ENCODE measurements at places on chromosomes 13 and 19. TPM values are rescaled to one million over a fixed set of nuclear protein-coding genes. Genes with fewer than 3 reads are reported as not detected.

The HSPB6 gene
- 0.82 TPM for total RNA-seq

The OR7C1 gene
- not detected for total RNA-seq

DNA sequence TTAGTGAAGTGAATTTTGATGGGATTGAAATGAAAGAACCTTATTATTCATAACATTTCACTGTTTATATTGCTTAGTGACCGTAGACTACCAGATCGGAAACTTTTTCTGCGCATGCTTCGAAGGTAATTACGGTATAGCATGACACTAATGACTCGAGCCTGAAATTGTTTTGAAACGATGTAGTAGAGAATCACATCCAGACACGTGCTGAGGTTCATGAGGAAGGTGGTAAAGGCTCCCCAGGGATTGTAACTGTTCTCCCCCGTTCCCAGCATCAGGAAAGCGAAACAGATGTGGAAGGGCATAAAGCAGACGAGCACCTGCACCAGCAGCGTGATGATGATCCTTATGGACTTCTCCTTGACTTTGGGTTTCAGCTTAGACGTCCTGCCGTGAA is 3.3 kb downstream of the GPR18 start:
- DNase-seq, result no peak

- peak; percentile 29 for DNase-seq
These were observed 24.1 kb downstream of the SLC25A30 start for GRCh38 chr13:45393941-45394570.

- DNase-seq, result no peak
These were observed 23.7 kb upstream of the TNFSF14 start for GRCh38 chr19:6693681-6694080.

GRCh38 chr19:18128044-18128443 is 24.9 kb upstream of the PIK3R2 start:
- DNase-seq, result no peak

- DNase-seq, result peak; percentile 61
These were observed 103.1 kb downstream of the TNFRSF19 start for GRCh38 chr13:23673354-23673753.

GRCh38 chr13:81480634-81481033 is 1139.7 kb upstream of the SPRY2 start:
- DNase-seq, result no peak

DNA sequence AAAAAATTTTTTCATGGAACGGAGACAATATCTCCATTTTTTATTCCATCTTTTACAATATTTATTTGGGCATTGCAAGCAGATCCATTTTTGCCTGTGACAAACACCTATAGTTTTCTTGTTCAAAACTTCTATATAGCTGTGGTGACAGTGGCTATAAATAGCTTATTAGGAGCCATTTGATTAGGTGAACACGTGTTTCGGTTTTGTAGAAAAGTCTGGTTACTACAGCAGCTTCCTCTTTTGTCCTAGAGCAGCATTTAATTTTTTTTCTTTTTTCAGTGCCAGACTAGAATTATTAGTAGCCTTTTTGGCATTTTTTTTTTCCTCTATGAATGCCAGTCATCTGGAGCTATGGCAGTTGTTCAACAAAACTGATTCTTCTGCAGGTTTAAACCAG is 123.5 kb downstream of the RXFP2 start:
- no peak for DNase-seq

Data from kidney epithelial cell (primary cell).